Stimulated activated naive B cell treated with anti-CD40 and anti-IgM and Interleukin-4, amounts not matched to agents 10 μg/mL and 1 μg/mL and 100 μg/mL, for 72 hours (primary cell): ENCODE measurements at places on chromosomes 11 and 22.

DNA sequence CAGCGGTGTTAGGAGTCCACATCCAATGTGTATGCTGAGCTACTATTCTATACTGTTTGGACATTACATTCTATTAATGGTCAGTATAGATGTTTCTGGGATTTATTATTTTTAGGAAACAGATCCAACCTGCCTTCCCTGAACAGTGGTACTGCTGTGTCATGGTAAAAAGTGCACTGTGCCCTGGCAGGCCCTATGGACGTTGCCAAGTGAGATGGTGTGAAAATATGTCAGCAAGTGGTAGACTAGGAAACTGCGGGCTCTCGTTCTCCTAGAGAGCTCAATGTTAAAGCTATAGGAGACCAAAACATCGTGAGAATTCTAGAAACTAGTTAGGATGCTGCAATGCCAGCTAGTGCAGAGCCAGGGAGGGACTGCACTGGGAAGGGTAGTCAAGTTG is 26.0 kb upstream of the CYP2D6 start:
- no peak for DNase-seq

DNA sequence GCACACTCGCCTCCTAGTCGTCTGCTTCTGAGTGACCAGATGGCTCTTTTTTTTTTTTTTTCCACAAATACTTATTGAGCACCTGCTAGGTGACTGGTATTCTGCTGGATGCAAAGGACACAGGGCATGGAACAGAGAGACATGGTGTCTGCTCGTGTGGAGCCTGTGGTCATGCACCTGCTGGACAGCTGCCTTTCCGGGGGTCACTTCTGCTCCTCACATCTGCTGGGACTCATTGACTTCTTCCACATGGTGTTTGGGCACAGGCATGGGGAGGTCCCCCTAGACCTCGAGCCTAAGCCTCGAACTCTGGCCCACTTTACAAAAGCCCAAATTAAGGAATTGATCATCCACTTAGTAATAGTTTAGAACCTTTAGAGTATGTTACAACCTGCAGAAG is 39.5 kb upstream of the EMID1 start:
- DNase-seq, result no peak

DNA sequence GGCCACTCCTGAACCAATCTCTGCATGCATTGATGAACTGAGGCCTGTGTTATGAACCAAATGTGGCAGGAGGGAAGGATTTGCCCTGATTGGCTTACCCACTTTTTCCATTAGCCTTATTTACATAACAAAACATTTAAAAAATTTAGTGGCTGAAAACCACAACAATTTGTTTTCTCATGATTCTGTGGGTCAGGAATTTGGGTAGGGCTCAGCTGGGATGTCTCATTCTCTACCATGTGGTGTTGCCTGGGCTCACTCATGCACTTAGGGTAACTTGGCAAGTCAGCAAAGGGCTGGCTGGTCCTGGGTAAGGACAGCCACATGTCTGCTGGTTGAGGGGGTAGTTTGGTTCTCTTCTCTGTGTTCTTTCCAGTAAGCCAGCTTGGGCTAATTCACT is 35.1 kb upstream of the CYP2R1 start:
- no peak for DNase-seq

DNA sequence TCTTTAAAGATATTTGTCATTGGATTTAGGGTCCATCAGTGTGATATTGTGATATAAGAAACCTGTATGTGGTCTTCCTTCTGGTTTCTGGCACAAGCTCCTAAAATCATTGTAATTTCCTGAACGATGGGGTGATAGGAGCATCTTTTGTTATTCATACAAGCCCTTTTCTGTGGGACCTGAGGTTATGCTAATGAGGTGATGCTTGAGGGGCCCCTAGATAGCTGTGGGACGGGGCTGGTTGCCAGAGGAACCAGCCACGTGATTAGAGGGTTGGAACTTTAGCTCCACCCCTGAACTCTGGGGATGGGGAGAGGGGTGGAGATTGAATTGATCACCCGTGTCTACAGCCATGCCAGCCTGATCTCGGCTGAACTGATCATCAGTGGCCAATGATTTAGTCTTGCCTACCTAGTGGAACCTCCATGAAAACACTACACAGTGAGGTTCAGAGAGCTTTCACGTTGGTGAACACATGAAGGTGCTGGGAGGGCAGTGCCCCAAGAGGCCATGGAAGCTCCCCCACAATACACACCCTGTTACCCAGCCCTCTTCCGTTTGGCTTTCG is 62.8 kb downstream of the BCR start:
- peak; percentile 50 for DNase-seq

GRCh38 chr11:126194121-126194543 is 17.3 kb downstream of the RPUSD4 start:
- DNase-seq, result no peak

DNA sequence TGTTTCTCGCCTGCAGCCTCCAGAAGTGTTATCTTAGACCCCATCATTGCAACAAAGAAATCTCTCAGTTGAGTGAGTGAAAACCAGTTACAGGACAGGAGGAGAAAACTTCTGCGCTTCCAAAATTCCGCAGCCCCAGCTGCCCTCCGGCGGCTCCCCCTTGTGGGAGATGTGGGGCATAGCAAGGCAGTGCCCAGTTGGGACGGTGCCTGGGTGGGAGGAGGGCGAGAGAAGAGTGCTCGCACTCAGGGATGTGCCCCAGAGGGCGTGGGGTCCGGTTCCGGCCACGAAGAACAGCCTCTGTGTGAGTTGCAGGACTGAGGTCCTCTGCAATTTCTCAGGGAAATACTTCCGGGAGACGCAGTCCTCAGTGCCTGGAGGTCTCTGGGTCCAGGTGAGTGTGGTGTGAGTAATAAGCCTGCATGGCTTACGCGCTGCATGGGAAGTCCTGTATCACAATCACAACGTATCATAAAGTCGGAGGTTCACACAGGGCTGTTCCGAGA is 87.0 kb upstream of the BLID start:
- peak; percentile 35 for DNase-seq

GRCh38 chr11:122138744-122139594 is 23.0 kb upstream of the BLID start:
- DNase-seq, result no peak

DNA sequence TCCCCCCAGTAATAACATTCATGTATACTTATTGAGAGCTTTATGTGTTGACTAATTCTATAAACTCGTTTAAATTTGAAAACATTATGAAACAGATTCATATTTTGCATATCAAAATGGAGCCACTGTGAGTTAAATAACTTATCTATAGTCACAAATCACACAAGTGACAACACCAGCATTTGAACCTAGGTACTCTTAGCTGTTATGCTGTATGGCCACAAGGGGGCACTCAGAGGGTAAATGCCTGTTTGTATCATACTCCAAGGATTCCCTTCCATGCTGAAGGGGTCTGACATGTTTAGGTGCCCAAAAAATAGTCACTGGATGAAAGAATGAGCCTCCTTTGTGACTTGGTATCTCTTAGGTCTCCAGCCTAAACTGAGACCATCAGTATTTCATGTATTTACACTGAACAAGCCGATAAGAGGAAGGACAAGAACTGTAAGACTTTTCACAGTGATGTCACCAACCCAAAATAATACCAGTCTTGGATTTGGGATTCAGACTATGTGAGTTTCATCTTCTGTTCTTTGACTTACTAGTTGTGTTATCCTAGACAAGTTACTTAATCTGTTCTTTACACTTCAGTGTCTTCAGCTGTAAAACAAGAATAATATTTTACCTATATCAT is 12.2 kb upstream of the OR52D1 start:
- no peak for DNase-seq

DNA sequence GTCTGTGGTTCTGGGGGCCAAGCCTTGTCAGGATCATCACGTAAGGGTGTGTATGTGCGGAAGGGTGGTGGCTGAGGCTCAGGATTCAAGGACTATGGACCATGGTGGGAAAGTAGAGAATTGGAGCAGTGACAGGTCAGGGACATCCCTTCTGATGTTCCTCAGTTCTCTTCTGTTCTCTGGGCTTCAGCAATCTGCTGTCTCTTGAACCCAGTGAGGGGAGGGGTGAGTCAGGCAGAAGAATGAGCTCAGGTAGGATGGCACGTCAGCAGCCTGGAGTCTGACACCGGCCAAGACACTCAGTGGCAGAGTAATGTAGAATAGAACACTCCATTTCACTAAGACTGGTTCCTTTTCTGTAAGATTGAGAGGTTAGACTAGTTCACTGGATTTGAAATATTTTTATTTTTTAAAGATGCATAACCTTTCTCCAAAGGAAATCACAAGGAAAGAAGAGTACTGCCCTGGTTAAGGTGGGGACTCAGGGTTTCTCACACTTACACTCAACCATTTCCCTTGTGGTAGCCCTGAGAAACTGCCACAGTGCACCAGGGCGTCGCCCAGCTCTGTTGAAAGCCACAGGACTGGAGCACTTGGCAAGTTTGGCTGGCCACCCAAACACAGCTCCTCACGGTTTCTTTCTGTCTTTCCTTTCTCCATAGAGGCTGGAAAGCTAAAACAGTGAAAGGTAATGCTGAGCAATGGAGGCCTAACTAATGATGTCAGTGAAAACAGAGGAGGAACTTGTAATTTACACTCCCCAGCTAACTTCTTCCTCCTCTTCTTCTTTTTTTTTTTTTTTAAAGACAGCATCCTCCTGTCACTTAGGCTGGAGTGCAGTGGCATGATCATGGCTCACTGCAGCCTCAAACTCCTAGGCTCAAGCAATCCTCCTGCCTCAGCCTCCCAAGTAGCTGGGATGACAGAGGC is 23.1 kb upstream of the MICAL2 start:
- DNase-seq, result no peak

GRCh38 chr11:117478926-117479325 is 151.3 kb downstream of the CEP164 start:
- DNase-seq, result no peak

- DNase-seq, result no peak
Measured at GRCh38 chr11:77316733-77317342, 15.4 kb upstream of the GDPD4 start.

DNA sequence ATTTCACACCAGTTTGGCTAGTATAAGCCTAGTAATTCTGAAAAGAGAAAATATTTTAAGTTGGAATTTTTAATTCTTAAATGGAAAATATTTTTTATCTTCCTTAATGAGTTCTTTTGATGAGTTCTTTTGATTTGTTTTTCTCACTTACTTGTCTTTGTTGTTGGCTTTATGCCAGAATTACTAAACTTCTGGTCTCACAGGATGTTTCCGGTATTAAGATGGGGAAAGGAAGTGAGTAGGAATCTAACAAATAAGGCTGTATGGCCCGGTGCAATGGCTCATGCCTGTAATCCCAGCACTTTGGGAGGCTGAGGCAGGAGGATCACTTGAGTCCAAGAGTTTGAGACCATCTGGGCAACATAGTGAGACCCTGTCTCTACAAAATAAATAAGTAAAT is 106.4 kb downstream of the ARHGAP42 start:
- DNase-seq, result no peak

- DNase-seq, result no peak
Measured at GRCh38 chr11:12188548-12189317, 78.3 kb downstream of the MICAL2 start.

GRCh38 chr11:128772814-128773213 is 78.9 kb downstream of the FLI1 start:
- peak; percentile 50 for DNase-seq

- no peak for DNase-seq
Measured at GRCh38 chr11:63970902-63971301, 3.5 kb upstream of the COX8A start.

DNA sequence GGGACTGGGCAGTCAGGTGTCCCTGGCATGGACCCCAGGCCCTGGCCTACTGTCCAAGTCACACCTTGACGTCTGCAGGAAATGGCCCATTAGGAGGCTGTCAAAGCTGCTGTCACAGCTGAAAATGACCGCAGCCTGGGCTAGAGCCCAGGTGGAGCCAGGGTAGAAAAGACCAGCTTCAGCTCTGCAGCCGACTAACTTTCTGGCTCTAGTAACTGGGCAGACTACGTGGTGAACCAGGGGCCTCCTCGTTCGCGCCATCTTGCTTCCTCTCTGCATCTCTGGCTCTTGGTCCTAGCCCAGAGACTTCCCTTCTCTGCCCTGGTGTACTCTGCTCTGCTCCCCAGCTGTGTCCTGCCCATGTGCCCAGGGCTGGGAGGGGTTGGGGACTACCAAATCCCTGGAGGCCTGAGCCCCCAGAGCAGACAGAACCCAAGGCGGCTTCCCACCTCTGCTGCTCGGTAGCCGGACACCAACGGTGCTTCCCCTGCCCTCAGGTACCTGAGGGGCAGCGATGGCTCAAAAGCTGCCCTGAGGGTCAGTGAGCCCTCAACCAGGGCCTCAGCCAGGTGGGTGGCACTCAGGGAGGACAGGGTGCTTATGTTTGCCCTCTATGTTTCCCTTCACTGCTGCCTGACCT is 19.7 kb downstream of the SART1 start:
- DNase-seq, result no peak

DNA sequence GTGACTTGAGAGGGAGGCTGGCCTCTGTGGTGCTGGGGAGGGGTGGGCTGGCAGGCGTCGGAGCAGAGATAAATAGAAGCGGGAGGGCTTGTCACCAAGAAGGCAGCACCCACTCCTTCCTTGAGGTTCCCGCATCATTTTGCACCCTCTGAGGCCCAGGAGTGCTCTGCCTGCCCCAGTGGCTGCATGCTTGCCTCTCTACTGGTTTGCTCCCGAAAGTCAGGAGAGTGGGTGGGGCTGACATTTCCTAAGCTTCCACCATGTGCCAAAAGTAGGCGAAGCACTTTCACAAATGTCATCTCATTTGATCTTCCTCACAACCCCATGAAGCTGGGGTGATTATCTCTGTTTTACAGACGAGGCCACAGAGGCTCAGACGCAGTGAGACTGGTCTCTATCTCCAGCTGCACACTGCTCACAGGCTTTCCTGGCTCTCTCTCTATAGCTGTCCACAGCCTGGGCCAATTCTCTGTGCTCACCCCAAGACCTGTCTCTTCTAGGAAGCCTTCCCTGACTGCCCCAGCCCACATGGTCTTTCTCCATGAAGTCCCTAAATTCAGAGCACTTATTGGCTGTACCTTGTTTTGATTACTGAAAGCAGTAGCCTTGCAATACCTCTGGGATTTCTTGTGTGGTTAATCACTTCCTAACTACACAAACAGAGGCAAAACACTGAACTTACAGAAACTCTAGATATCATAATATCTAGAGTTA is 2.6 kb upstream of the UCP3 start:
- peak; percentile 64 for DNase-seq

DNA sequence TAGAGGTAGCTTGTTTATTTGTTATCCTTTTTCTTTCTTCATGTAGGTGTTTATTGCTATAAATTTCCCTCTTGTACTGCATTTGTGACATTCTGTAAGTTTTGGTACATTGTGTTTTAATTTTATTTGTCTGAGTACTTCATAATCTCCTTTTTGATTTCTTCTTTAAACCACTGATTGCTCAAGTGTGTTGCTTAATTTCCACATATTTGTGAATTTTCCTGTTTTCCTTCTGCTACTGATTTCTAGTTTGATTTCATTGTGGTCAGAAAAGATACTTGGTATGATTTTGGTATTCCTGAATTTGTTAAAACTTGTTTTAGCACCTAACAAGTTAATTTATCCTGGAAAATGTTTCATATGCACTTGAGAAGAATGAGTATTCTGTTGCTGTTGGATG is 15.1 kb downstream of the OR10V1 start:
- no peak for DNase-seq

DNA sequence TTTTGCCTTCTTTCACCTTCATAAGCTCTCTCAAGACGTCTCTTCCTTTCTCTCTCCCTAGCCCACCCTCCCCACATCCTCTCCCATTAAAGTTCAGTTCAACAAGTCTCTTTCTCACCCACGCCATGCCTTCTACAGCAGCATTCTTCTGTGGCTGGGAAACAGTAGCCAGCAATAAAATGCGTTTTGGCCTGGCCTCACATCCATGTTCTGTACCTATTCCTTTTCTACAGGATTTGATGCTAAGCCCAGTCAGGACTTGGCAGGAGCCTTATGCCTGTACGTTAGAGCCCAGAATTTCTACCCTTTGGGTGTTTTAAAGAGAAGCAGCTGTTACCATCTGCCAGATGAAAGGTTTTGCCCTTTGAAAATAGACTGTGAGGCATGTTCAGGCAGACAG is 7.1 kb upstream of the CD44 start:
- DNase-seq, result no peak

GRCh38 chr11:117084992-117085391 is 13.2 kb downstream of the SIK3 start:
- no peak for DNase-seq
